ENCODE measurements at places on chromosomes 7 and 10.

DNA sequence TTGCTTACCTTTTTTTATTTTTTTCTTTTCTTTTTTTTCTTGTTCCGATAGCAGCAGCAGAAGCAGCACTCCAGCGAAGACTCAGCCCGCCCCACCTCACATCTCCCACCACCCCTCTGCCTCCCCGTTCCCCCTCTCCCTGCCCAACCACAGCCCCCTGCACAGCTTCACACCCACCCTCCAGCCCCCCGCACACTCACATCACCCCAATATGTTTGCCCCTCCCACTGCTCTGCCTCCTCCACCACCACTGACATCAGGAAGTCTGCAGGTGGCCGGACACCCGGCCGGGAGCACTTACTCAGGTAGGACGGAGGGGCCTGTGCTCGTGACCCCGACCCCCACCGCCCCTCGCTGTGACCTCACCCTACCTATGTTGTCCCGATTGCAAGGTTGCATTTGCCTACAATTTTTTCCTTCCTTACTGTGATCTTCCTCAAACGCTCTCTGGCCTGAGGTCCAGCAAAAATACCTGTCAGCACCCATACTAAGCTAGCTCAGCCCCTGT, 367.2 kb upstream of the GALNT17 start:
- DNase-seq, result no peak

DNA sequence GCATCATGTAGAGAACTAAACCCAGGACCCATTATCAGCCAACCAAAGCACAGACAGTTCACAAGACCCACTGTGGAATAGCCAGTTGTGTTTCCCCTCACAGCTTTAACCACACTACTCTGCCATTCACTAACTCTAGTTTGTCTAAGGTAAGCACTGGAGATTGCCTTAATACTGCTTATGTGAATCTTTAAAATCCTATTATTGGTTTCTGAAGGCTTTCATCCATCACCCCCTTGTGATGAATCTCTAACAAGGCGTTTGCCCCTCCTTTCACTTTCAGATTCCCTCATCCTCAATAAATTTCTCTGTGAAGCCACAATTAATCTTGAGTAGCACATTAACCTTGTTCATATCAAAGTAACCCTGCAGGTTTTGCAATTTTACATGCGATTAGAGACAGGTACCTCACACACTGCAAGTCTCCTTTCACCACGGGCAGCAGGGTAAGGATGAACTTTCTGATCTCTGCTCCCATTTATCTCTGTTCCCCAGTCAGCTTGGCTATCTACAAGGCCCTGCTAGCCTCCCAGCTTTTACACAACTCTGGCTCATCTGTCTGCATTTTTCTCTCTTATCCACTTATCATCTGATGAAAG, 785.6 kb downstream of the REEP3 start:
- no peak for DNase-seq

GRCh38 chr7:108643136-108643535, 73.5 kb downstream of the DNAJB9 start:
- DNase-seq, result no peak

- no peak for DNase-seq
Measured at GRCh38 chr7:150737265-150738055, at the start of gene GIMAP5. Gene GIMAP5, plus strand, starts transcription at chr7:150737418. Its CDS starts 3,467 bp downstream, at chr7:150740885.

DNA sequence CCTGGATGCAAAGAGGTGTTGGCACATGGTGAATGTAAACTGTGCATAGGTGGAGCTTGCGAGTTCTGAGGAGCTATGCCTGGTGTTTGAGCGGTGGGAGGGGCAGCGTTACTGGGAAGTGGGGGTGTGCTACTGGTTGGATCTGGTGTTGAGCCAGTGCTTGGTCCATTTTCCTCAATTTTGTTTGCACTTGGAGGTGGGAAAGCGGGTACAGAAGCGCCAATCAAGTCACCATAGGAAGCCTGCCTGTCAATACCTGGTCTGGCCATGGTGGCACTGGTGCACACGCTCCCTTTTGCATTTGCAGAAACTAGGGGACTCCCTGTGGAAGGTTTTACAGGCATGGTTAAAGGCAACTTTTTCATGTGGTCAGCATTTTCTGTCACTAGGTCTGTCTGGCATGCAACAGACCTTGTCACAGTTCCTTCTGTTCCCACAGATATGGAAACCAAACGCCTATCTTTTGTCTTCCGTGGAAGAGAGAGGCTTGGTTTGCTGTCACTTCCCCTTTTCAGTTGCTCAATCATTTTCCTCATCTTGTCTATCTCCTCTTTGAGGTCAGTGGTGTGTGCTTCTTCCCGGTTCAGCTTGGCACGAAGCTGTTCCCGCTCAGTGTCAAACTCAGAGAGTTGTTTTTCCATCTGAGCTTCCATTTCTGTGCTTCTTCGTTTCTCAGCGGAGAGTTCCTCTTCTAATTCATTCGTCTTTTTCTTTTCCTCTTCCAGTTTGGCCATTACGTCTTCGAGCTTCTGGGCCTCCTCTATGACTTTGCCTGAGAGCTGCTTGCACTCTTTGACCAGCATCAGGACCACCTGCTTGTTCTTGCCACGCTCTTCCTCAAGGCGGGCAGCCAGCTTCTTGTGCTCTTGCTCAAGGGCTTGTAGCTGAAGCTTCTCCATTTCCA, 81.1 kb downstream of the CTTNBP2 start:
- DNase-seq, result no peak

DNA sequence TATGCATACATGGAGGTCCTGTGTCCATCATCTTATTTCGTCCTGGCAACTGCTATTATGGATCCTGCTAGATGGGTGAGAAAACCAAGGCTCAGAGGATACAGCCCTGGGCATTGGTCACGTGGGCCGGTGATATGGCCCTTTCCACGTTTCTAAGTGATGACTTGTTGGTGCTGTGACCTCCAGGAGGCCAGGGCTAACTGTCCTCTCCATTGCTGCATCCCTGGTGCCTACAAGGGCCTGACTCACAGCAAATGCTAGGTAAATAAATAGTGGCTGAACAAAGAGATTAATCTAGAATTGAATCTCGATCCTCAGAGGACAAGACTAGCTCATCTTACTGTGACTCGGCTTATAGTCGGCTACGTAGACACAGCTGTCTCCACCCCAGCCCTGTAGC, 78.6 kb downstream of the FAM53B start:
- no peak for DNase-seq

DNA sequence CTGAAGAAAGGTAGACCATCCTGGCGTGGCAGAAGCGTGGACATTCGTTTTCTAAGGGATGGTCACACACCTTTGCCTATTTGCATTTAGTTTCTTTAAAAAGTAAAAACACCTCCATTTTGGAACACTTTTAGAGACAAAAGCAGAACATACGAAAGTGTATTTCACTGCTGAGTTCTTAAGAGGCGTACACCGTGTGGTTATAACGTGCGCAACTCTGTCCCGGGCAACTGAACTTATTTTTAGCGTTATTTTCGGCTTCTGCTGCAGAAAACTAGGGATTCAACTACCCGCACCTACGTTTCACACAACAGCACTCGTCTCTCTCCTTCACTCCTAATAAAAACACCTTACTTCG, 557 bp upstream of the LSM8 start:
- DNase-seq, result no peak

DNA sequence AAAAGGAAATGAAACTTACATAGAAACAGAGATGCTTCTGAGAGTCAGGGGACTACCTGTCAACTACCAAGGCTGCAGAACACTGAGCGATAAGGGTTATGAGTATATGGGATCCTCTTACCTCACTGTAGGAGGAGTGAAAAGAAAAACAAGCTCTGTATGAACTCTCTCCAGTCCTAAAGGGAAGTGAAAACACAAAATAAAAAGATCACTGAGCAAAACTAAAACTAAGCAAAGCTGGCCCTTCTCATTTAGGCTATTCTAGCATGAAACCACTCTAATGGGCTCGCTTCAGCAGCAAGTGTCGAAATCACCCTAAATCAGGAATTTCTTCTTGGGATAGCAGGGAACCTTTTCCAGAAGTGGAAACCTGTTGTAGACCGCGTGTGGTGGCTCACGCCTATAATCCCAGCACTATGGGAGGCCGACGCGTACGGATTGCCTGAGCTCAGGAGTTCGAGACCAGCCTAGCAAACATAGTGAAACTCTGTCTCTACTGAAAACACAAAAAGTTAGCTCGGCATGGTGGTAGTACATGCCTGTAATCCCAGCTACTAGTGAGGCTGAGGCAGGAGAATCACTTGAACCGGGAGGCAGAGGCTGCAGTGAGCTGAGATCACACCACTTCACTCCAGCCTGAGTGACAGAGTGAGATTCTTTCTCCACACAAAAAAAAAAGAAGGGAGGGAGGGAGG, 27.0 kb downstream of the DCLRE1C start:
- no peak for DNase-seq

DNA sequence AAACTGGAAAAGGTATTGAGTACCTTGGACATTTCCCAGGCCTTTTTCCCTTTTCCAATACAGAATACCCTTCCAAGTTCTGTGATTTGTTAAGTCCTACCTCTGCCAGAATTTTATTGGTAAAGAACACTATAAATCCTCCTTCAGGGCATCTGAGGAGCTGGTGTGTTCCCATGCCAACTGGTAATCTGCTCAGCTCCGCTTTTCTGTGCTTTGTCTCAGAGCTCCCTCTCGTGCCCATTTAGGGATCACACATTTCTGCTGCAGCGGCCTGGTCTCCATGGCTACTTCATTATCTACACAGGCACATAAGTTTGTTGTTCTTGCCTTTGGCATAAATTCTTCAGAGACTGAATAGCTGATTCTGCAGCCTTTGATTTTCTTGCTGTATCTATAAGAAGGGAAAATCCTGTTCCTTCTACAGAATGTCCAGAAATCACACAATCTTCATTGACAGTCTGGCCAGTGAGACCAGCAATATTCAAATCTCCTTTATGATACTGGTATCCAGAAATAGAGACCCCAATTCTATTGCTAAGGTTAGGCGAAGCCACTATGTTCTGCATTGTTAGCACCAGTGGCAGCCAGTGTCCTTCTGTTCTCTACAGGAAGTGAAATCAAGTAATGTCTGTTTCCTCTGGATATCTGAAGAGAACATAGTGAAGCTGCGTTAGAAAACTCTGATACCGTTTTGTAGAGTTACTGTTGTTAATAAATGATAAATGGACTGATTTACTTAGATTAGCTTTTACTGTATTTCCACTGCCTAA, 51.9 kb downstream of the DENND11 start:
- DNase-seq, result peak; percentile 76

- no peak for DNase-seq
Measured at GRCh38 chr10:61406242-61406641, 46.9 kb downstream of the TMEM26 start.

- DNase-seq, result no peak
Measured at GRCh38 chr10:117547716-117548668, 5.4 kb downstream of the EMX2 start.

DNA sequence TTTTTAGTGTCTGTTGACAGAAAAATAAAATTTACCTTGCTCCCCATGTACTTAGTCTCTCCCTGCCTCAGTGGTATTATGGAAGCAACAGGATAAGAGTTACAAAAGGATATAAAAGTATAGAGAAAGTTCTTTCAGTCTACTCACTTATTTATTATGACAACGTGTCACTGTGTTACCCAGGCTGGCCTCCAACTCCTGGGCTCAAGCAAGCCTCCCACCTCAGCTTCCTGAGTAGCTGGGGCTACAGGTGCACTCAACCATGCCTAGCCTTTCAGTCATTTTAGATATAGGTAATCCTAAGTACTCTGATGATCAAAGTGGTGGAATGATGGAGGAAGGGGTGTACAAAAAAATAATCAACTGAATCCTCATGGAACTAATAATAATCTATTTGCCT, 215.2 kb upstream of the MKLN1 start:
- DNase-seq, result no peak
